ENCODE measurements at places on chromosomes 3 and 15.
A peak's percentile ranks its signal among the peaks of the same experiment; 100 is the strongest.

DNA sequence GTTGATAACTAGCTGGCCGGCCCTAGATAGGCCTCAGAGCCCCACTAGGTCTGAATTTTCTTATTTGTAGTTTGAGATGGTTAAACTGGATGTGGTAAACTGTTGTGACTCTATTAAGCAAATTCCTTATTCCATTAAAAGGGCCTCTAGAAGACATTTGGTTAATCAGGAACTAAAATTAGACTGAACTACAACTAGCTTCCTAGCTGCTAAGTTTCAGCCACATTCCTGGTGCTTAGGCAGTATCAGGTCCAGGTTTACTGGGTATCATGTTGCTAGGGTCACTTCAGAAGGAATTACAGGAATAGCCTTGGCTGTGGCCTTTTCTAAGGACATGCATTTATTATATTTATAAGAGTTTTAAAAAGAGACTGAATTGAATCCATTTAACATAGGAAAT lies 136.3 kb downstream of the PLD1 start:
- DNase-seq = no peak

DNA sequence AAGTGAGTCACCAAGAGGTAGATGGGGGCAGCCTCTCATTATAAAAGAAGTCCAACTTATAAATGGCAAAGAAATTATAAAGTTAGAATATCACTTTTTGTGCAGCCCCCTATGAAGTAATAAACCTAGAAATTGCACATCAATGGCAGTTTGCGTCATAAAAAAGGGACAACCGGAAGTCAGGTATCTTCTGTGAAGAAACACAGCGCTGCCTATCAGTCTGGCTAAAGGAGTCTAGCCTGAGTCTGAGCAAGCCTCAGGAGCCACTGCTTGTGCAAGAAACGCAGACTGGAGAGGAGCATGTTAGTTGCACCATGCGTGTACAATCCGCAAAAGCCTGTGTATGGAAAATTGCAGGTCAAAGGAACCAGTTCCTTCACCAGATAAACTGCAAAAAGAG lies 178.4 kb downstream of the ARRDC4 start:
- no peak for DNase-seq

DNA sequence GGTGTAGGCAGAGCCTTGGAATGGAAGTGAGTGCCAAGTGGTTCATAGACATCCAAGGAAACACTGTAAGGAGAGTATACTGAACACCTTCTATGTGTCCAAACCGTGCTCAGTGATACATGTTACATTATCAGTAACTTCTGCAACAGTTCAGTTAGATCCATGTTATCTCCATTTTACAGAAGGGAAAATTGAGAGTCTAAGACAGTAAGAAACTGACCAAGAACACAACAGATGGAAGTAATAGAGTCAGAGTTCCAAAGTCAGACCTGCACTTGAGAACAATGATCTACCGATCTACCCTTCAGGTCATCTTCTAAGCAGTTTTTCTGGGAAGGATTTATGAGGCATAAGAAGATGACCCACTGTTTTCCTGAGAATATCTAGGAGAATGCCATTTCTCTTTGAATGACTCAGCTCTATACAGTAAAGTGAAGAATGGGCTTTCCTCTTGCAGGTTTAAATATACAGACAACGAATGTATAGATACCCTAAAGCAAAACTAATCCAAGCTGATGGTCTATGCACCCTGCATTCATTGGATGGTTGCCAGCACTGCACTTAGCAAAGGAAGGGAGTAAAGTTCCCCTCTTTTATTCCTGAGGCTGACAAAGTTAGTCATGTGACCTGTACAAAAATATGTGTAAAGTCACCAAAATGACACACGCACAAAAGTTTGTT lies 604.1 kb upstream of the MDFIC2 start:
- no peak for DNase-seq

GRCh38 chr3:9101286-9101685 lies 138.0 kb upstream of the RAD18 start:
- DNase-seq = peak; percentile 81

GRCh38 chr3:193800138-193801043 lies 207.4 kb downstream of the OPA1 start:
- no peak for DNase-seq

DNA sequence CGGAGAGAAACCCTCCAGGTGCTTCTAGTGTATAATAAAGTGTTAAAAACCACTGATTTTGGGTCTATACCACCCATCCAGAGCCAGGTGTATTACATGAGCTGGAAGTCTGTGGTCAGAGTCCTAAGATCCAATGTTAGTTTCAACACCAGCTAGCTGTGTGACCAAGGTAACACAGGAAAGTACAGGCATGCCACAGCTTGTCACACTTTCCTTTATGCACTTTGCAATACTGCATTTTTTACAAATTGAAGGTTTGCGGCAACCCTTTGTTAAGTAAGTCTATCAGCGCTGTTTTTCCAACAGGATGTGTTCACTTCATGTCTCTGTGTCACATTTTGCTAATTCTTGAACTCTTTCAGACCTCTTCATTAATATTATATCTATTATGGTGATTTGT lies 201.3 kb upstream of the PRICKLE2 start:
- DNase-seq = no peak

GRCh38 chr3:106678657-106679390 lies 698.4 kb upstream of the CCDC54 start:
- no peak for DNase-seq

GRCh38 chr3:5464649-5465048 lies 277.1 kb downstream of the EDEM1 start:
- DNase-seq = no peak

GRCh38 chr3:152511904-152512303 lies 243.2 kb downstream of the MBNL1 start:
- DNase-seq = no peak

DNA sequence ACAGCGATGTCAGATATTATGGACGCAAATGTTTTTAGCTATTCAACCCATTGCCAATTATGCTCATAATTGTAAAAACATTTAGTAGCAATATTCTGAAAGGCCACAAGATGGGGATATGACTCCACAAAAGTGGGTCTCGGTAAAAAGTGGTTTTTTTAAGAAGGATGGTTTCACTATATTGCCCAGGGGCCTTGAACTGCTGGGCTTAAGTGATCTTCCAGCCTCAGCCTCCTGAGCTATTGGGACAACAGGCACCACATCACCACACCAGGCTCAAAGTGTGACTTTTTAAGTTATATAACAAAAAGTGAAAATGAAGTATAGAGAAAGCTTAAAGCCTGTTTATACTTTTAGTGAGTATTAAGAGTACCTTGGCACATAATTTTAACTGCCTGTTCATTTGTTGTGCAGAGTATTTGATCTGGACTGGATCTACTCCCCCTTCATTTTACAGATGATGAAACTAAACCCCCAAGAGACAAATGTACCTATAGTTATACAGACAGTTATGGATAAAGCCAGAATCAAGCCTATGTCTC lies 9.4 kb downstream of the NAA50 start:
- no peak for DNase-seq

- DNase-seq = peak; percentile 83
Measured at GRCh38 chr15:63610209-63610841, 13.1 kb downstream of the FBXL22 start.

DNA sequence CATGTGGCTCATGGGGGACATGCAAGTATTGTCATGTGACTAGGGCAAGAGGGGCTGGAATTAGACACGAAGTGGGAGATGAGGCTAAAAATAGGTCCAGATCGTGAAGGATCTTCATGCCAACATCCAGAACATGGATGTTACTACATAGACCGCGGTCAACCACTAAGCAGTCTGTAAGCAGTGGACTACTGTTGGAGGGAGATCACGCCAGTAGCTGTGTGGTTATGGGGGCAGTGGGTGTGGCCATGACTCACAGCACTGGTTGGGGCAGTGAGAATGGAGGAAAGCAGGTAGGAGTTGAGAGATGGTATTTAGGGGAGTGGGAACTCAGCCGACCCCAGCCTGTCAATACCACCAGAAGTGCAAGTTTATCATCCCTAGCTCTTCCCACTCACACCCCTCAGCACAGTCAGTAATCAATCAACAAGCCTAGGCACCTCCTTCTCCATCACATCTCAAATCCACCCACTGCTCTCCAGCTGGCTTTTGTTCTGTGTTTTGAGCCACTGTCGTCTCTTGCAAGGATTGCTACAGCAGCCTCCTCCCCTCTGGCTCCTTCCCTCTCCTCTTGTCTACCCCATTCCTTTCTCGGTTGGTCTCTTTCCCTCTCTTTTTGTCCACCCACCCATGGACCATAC lies 107.2 kb upstream of the ABHD17C start:
- DNase-seq = peak; percentile 20

DNA sequence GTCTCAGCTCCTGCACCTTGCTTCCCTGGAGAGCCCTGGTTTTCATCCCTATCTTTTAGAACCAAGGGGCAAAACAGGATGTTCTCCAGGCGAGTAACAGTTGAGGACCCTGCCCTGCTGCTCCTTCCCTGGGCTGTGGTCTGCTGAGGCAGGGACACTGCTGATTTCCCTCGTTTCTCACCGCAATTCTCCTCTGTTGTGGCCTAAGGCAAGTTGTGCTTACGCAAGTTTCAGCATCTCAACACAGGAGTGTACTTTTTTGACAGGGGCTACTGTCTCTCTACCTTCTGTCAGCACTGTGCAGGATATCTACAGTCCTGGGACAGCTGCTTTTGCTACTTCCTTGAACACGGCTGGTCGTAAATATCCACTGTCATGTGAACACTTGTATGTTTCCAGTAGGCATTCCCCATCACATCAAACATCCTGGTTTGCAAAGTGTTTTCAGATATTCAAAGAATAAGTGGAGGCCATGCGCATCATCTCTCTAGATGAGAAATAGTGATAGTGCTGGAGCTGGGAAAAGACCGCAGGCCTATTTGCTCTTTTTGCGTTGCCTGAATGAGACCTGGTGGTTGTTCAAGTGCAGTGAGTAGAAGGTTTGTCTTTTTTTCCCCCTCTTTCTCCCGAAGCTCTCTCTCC lies 110.1 kb upstream of the PLXNA1 start:
- no peak for DNase-seq

- DNase-seq = no peak
Measured at GRCh38 chr3:47228088-47228487, 54.5 kb downstream of the KIF9 start.

GRCh38 chr3:185779461-185779860 lies 45.4 kb downstream of the IGF2BP2 start:
- no peak for DNase-seq

DNA sequence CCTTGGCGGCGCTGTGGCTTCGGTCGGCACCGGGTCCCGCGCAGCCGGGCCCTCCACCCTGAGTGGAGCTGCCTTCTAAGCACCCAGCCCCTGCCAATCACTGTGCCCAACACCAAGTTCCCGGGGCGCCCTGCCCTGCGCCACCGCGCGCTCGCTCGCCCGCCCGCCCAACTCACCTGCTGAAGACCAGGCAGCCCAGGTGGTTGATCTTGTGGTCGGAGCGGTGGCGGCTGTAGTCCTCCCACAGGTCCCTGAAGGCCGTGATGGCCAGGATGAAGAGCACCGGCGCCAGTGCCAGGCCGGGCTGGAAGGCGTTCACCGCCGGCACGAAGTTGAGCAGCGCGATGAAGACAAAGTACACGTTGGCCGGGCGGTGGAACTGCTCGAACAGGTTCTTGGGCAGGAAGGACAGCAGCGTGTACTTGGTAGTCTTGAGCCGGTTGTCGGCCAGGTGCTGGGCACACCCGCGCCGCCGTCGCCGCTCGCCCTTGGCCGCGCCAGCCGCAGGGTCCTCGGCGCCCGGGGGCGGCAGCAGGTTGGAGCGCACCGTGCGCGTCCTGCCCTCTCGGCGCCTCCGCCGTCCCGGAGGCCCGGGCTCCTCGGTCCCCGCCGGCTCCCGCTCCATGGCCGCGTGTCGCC lies 536 bp downstream of the ATP10A start:
- peak; percentile 51 for DNase-seq

GRCh38 chr3:17552351-17552750 lies 190.1 kb downstream of the TBC1D5 start:
- no peak for DNase-seq

- no peak for DNase-seq
Measured at GRCh38 chr15:43009206-43009605, 88.6 kb upstream of the TTBK2 start.

DNA sequence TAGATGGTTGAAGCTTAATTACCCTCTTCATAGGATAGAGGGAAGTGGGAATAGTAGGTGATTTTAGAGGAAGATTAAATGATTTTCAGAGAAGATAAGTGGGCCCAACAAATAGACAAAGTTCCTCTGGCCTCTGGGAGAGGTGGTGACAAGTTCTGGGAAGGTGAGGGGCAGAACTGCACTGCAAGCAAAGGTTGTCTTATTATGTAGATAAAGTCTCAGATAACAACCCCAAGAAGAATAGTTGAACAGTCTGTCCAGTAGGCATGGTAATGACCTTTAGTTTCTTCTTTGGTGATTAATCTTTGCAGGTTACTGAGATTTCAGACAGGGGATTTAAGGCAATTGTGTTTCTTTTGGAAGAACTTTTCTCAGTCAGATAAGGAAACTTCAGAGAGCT lies 439.1 kb downstream of the ROBO2 start:
- no peak for DNase-seq

DNA sequence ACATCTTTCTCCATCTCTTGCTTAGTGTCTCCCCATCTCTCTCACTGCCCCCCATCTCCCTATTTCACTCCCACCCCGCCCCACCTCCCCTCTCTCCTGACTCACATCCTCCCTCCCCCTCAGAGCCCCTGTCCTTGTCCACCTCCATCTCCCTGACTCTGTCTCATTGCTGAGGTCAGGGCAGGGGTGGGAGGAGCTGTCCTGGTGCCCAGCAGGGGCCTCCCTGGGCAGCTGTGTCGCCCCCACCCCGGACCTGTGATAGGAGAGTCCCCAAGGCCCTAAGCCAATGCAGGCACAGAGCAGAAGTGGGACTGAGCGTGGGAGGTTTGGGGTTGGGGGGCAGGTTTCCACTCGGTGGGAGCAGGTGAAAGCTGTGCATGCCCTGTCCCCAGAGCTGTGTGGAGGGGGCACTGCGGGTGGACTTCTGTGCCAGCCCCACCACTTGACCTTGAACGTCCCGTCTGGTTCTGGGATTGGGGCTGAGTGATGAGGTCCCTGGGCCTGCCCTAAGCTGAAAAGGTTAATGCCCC lies 210.8 kb downstream of the TBC1D2B start:
- peak; percentile 19 for DNase-seq

- DNase-seq = no peak
Measured at GRCh38 chr3:155488671-155489070, 195.2 kb upstream of the STRIT1 start.
